DND-41 (cell line): ENCODE measurements at places on chromosomes 12 and 14.

DNA sequence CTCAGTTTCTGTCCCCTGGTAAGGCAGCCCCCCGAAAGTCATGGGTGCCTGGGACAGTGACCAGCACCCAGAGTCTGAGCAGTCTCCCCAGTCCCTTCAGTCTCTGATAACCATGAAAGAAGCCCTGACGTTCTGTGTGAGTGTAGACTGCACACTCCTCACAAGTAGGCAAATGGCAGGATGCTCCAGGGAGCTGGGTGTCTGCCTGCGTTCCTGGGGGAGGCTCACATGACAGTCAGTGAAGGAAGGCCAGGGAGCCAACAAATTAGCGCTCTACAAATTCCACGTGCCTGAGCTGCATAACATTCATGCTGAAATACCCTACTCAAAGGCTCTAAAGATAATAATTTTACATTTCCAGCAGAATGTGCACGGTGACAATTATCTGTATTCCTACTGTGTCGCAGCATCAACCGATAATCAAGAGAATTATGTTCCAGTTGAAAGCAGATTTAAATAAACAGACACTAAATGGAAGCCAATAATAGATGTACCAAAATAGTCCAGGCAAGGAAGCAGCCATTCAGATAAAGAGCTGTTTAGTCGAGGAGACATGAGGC is 56.3 kb downstream of the ASCL1 start:
- DNase-seq = no peak

GRCh38 chr12:51871126-51871525 is 16.8 kb upstream of the ANKRD33 start:
- DNase-seq = no peak

DNA sequence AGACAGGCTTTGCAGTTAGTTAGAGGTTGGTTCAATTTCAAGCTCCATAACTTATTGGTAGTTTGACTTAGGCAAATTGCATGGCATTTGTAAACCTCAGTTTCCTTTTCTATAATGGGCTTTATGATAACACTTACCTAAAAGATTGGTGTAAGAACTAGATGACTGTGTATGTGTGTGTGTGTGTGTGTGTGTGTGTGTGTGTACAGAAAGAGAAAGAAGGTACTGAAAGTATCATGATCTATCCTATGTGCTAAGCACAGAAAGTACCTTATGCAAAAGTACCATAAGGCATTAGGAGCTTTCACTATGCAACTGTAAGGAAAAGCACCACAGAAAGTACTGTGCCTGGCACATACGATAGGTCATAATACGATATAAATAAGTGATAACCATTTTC is 304.3 kb upstream of the KITLG start:
- DNase-seq = no peak

- no peak for DNase-seq
Observed at GRCh38 chr14:40221428-40221827, 789.2 kb upstream of the FBXO33 start.

DNA sequence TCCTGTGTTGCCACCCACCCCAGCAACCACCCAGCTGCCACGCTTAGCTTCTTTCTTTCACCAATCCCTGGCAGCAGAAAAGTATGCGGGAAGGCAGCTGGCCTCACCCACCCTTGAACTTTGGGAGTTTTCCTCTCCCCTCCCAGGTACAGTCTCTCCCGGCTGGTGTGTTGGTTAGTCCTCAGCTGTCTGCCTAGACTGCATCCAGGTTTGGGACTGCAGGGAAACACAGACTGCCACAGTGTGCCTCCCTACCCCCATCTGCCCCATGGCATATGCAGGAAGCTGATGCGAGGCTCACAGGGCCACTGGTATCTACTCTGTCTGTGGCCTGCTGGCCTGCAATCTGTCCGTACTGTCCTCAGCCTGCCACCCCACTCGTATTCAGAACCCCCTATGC is 2.1 kb downstream of the CD9 start:
- DNase-seq = no peak

- DNase-seq = no peak
Observed at GRCh38 chr12:81956468-81956860, 197.3 kb upstream of the PPFIA2 start.

- peak; percentile 38 for DNase-seq
Observed at GRCh38 chr12:1533602-1534304, 60.6 kb downstream of the FBXL14 start.

DNA sequence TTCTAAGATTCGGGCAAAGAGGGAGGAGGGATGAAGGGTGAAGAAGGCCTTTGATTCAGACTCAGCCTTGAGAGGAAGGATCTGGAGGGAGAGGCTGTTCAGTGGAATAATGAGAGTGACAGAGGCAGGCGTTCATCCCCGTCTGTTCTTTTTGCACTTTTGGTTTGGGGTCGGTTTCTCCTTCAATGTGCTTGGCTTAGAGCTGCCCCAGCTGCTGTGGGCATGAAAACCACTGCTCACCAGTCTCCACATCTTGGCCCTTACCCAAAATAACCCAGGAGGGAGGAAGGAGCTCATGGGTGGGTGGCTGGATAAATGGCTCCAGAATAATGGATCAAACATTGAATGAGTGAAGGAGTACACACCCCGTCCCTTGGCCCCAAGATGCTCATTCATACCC is 261.7 kb upstream of the FKBP4 start:
- DNase-seq = no peak
